Inflammatory macrophage (primary cell): ENCODE measurements at places on chromosomes 3 and 15.

GRCh38 chr3:123150449-123151215, 51.1 kb upstream of the SEC22A start:
- DNase-seq = no peak

DNA sequence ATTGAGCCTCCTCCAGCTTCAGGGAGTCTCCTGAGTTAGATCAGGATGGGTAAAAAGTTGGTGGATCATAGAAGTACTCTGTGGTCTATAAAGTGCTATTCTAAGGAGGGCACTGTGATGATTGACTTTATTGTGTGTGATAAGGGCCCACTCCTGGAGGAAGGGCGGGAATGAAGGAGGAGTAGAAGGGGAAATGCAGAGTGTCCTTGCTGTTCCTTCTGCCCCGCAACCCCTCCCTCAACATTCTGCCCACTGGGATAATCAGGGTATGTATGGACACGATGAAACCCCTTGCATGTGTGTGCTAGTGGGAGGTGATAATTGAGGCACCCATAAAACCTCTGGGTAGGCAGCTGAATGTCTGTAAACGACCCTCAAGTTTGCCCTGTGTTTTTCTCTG, 66.2 kb downstream of the CLDN11 start:
- no peak for DNase-seq

DNA sequence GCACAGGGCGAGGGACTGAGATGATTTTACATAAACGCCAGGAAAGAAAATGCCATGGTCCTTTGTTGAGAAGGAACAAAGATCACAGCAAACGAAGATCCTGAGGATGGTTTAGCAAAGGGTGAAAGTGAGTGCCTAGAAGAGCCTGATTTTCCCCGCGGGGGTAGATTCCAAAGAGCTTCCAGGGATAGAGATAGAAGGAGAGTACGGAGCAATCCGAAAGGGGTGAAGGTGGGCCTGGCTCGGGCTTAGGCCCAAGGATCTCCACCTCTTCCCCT, 977 bp downstream of the CDC25A start:
- DNase-seq = no peak

- no peak for DNase-seq
These were observed 985 bp downstream of the TEX9 start for GRCh38 chr15:56366211-56366610.

DNA sequence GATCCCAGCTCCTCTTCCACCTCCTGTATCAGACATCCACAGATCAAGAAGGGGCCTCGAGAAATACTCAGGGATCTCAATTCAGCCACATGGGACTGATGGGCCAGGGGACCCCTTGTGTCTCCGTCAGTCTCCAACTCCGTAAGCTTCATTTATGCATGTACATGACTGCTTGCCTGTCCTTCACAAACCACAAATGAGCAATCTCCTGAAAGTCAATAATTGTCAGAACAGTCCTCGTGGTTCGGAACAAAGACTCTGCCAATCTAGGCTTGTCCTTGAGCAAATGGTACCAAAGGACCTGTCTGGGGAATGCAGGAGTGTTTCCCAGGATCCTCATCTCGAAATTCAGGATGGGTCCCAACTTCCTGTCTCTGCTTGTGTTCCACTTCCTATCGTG, 20.8 kb downstream of the SLC12A8 start:
- no peak for DNase-seq
